ENCODE measurements at places on chromosomes 4 and X. TPM values are rescaled to one million over a fixed set of nuclear protein-coding genes. Genes with fewer than 3 reads are reported as not detected.

- H3K27ac ChIP-seq, result no peak overlapping the region
- H3K4me1 ChIP-seq, result no peaks in the 10 kb centered on the region
- H3K27me3 ChIP-seq, result no peaks in the 10 kb centered on the region
- H3K36me3 ChIP-seq, result no peaks in the 10 kb centered on the region
These were observed 89.6 kb upstream of the PITX2 start for GRCh38 chr4:110712486-110712885.

DNA sequence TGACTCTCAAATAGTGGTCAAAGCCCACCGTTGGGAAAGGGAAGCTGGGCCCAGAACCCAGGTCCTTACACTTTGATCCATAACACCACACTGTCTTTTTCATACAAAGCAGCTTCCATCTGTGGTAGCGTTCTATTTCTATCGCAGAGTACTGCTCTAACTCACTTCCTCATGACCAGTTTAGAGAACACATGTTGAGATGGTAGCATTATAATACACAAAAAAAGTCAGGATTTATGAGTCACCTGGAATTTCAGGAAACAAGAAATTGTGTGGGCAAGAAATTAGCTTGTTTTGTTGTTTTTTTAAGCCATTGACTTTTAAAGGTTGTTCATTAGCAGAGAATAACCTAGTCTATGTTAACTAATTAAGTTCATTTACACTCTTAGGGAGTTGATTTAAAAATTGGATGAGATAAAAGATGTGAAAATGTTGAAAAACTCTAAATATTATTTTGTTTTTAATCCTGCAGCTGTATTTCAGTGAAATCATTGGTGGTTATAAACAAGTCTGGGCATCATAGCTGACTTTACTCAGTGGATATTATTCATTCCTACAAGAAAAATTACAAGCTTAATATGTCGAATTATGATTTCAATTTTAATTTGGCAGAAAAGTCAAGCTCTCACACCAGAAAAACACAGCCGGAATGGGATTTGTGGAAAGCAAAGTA lies 1011.1 kb upstream of the HS3ST1 start:
- H3K4me1 ChIP-seq, result no peaks in the 10 kb centered on the region
- DNase-seq, result no peak
- no peak overlapping the region for H3K27ac ChIP-seq
- no peak overlapping the region for H3K4me3 ChIP-seq

DNA sequence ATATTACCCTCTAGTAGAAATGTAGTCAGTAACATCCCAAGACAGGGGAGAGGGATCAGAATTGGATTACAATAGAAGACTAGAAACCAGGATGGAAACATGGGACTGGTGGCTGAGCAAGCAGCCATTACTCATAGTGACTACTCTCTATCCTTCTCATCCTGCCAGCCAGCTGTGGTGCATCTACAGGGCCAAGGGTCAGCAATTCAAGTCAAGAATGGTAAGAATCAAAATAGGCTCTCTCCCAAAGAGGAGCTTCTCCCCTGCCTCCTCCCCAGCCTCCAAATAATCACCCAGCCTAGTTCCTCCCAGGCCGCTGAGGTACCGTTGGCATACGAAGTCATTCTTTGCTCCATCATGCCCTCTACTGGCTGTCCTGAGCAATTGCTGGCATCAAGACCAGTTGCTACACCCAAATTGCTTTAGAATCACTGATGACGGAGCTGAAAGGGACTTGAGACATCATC lies 19.4 kb downstream of the AWAT2 start:
- peak; percentile 49 for DNase-seq
- no peak overlapping the region for H3K4me3 ChIP-seq
- H3K27me3 ChIP-seq, result no peaks in the 10 kb centered on the region
- H3K4me1 ChIP-seq, result peaks cover 41% of the 10 kb centered on the region
- no peaks in the 10 kb centered on the region for H3K36me3 ChIP-seq
- H3K27ac ChIP-seq, result no peak overlapping the region

GCNA gene
- 4.4 TPM for total RNA-seq

C4orf51 gene
- total RNA-seq, result not detected

GRCh38 chr4:89492581-89493071 lies 185.0 kb upstream of the GPRIN3 start:
- no peak overlapping the region for H3K4me3 ChIP-seq
- no peaks in the 10 kb centered on the region for H3K27me3 ChIP-seq
- no peaks in the 10 kb centered on the region for H3K4me1 ChIP-seq
- H3K36me3 ChIP-seq, result no peaks in the 10 kb centered on the region
- DNase-seq, result no peak

- H3K4me3 ChIP-seq, result no peak overlapping the region
- H3K36me3 ChIP-seq, result no peaks in the 10 kb centered on the region
- no peaks in the 10 kb centered on the region for H3K4me1 ChIP-seq
- DNase-seq, result no peak
- no peaks in the 10 kb centered on the region for H3K27me3 ChIP-seq
- no peak overlapping the region for H3K27ac ChIP-seq
These were observed 292.2 kb downstream of the ZIC3 start for GRCh38 chrX:137858106-137858505.

GRCh38 chrX:53048169-53049126 lies at the start of gene GPR173:
TSS of gene GPR173 (plus strand) at chrX:53048789. CDS start at chrX:53076622, 27,833 bp downstream.
- H3K27ac ChIP-seq, result no peak within 1 kb of the TSS
- no peak within 1 kb of the TSS for H3K4me3 ChIP-seq
- H3K36me3 ChIP-seq, result no peaks in the 10 kb centered on the region
- no peak for DNase-seq

GRCh38 chr4:133776961-133777360 lies 424.6 kb downstream of the PABPC4L start:
- no peaks in the 10 kb centered on the region for H3K4me1 ChIP-seq
- DNase-seq, result no peak
- no peaks in the 10 kb centered on the region for H3K36me3 ChIP-seq
- H3K27me3 ChIP-seq, result no peaks in the 10 kb centered on the region

MAGEA1 gene
- total RNA-seq, result not detected

DNA sequence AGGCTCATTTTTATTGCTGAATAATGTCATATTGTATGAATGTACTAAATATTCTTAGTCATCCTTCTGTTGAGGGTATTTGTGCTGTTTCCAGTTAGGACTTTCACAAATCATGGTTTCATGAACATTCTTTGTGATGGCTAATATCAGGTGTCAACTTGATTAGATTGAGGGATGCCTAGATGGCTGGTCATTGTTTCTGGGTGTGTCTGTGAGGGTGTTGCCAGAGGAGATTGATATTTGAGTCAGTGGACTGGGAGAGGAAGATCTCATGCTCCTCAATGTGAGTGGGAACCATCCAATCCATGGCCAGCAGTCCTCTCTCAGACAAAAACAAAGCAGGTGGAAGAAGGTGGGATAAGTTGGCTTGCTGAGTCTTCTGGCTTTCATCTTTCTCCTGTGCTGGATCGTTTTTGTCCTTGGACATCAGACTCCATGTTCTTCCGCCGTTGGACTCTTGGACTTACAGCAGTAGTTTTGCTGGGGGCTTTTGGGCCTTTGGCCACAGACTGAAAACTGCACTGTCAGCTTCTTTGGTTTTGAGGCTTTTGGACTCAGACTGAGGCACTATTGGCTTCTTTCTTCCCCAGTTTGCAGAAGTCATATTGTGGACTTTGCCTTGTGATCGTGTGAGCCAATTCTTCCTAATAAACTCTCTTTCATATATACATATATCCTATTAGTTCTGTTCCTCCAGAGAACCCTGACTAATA lies 11.9 kb upstream of the HS3ST1 start:
- no peak for DNase-seq
- no peaks in the 10 kb centered on the region for H3K27me3 ChIP-seq
- no peak overlapping the region for H3K27ac ChIP-seq
- no peaks in the 10 kb centered on the region for H3K4me1 ChIP-seq
- no peaks in the 10 kb centered on the region for H3K36me3 ChIP-seq
- no peak overlapping the region for H3K4me3 ChIP-seq

DNA sequence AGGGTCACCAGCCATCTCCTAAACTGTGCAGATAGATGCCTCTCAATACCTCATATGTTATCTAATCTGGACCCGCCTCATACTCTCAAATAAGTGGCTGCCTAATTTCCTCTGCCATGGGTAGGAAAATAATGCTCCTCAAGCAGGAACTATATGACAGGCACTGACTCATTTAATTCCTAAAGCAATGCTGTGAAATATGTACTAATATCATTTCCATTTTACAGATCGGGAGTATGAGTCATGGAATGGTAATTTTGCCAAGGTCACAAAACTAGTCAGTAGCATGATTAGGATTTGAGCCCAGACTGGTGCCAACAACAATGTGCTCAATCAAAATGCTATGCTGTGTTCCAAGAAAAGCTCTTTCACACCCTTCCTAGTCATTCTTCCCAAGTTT lies 3.0 kb upstream of the NXT2 start:
- peaks cover 26% of the 10 kb centered on the region for H3K4me1 ChIP-seq
- peaks cover 5% of the 10 kb centered on the region for H3K27me3 ChIP-seq
- DNase-seq, result no peak
- no peak overlapping the region for H3K27ac ChIP-seq
- H3K4me3 ChIP-seq, result no peak overlapping the region

DNA sequence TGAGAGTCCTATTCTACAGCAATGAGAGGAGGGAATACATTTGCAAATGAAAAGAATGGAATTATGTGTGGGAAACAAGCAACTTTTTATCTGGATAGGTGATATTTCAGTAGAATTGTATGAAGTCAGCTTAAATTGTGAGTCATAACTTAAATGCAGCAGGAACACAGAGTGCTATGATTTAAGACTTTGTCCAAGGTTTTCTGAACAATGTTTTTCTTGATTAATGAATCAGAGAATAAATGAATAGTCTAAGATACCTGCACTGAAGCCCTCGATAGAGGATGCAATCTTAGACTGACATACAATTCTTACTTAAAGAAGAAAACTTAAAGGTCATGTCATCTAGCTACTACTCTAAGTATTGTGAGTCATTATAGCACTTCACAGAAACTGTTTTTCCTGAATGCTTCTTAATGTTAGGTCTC lies 8.0 kb downstream of the ARHGEF38 start:
- peaks cover 3% of the 10 kb centered on the region for H3K27me3 ChIP-seq
- no peak overlapping the region for H3K27ac ChIP-seq
- DNase-seq, result no peak
- H3K4me3 ChIP-seq, result no peak overlapping the region
- H3K36me3 ChIP-seq, result no peaks in the 10 kb centered on the region

DNA sequence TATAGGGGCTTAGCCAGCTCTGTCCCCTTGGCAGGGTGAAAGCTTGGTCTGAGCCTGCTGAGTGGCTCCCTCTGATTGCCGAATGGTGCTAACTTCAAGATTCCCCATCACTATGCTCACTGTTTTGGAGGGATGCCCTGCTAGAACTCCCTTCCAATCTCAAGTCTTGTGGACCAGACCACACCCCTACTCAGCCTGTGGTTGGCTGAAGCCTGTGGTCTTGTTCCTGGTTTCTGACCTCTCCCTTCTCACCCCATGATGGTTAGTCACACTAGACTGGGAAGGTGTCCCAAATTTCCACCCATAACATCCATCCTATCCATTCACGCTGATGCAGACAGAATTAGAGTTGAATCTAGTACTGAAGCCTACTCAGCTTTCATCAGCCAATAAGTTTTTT lies 184.7 kb upstream of the NDP start:
- H3K27me3 ChIP-seq, result no peaks in the 10 kb centered on the region
- no peak for DNase-seq
- H3K36me3 ChIP-seq, result no peaks in the 10 kb centered on the region
- no peak overlapping the region for H3K4me3 ChIP-seq
- H3K27ac ChIP-seq, result no peak overlapping the region

ZDHHC15 gene
- total RNA-seq, result 0.03 TPM

- no peaks in the 10 kb centered on the region for H3K27me3 ChIP-seq
- H3K27ac ChIP-seq, result no peak overlapping the region
- no peaks in the 10 kb centered on the region for H3K36me3 ChIP-seq
- H3K4me3 ChIP-seq, result no peak overlapping the region
- no peak for DNase-seq
These were observed 111.9 kb downstream of the KDR start for GRCh38 chr4:55013431-55013955.

NR0B1 gene
- not detected for total RNA-seq

ETDA gene
- not detected for total RNA-seq

DNA sequence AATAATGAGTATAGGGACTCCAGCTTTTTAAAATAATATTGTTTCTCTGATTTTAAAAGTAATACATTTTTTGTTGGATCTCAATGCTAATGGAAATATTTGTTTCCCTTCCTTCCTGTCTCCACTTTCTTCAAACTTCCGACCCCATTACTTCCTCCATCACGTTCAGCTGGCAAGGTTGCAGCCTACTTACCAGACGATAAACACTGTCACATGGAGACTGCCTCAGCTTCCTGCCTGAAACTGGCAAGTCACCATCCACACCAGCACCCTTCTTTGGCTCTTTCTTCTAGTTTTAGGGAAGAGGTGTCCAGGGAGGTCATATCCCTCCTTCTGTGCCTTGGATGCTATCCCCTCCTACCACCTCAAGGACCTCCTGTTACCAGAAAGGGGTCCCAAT lies 3.4 kb upstream of the INTU start:
- H3K4me3 ChIP-seq, result no peak overlapping the region
- peaks cover 51% of the 10 kb centered on the region for H3K27me3 ChIP-seq
- DNase-seq, result no peak

ENAM gene
- not detected for total RNA-seq

HAND2 gene
- total RNA-seq, result not detected

GRCh38 chr4:153620352-153620751 lies 63.7 kb upstream of the TLR2 start:
- H3K36me3 ChIP-seq, result peaks cover 71% of the 10 kb centered on the region
- H3K27me3 ChIP-seq, result no peaks in the 10 kb centered on the region
- H3K27ac ChIP-seq, result no peak overlapping the region
- H3K4me1 ChIP-seq, result peaks cover 23% of the 10 kb centered on the region
- no peak overlapping the region for H3K4me3 ChIP-seq

GRCh38 chr4:21655031-21655430 lies 293.5 kb downstream of the KCNIP4 start:
- no peaks in the 10 kb centered on the region for H3K27me3 ChIP-seq
- no peaks in the 10 kb centered on the region for H3K4me1 ChIP-seq
- no peak overlapping the region for H3K27ac ChIP-seq

GRCh38 chr4:76800902-76801301 lies 97.0 kb downstream of the SOWAHB start:
- peaks cover 10% of the 10 kb centered on the region for H3K27me3 ChIP-seq
- no peak overlapping the region for H3K27ac ChIP-seq
- H3K4me1 ChIP-seq, result no peaks in the 10 kb centered on the region
- H3K4me3 ChIP-seq, result no peak overlapping the region
- no peak for DNase-seq

RGN gene
- not detected for total RNA-seq

GRCh38 chr4:3658530-3658913 lies 107.7 kb upstream of the ADRA2C start:
- no peak overlapping the region for H3K27ac ChIP-seq
- H3K27me3 ChIP-seq, result no peaks in the 10 kb centered on the region
- H3K4me1 ChIP-seq, result no peaks in the 10 kb centered on the region
- H3K4me3 ChIP-seq, result no peak overlapping the region
- H3K36me3 ChIP-seq, result no peaks in the 10 kb centered on the region

GRCh38 chr4:176123710-176124407 lies 58.2 kb downstream of the WDR17 start:
- no peak overlapping the region for H3K4me3 ChIP-seq
- no peaks in the 10 kb centered on the region for H3K27me3 ChIP-seq
- no peak overlapping the region for H3K27ac ChIP-seq
- no peaks in the 10 kb centered on the region for H3K36me3 ChIP-seq
